Activated CD4-positive, alpha-beta memory T cell treated with anti-CD3 and anti-CD28 coated beads, Interleukin-2, amount 10 ng/mL, durations not matched to agents 7 days and 5 days (primary cell): ENCODE measurements at places on chromosomes 7 and 10. TPM values are rescaled to one million over a fixed set of nuclear protein-coding genes. Genes with fewer than 3 reads are reported as not detected.

- no peak for DNase-seq
These were observed 38.3 kb upstream of the PDCD4 start for GRCh38 chr10:110833234-110833940.

Gene SPDYE11
- total RNA-seq: not detected

GRCh38 chr10:120115959-120116358 lies 223.4 kb downstream of the SEC23IP start:
- no peak for DNase-seq

DNA sequence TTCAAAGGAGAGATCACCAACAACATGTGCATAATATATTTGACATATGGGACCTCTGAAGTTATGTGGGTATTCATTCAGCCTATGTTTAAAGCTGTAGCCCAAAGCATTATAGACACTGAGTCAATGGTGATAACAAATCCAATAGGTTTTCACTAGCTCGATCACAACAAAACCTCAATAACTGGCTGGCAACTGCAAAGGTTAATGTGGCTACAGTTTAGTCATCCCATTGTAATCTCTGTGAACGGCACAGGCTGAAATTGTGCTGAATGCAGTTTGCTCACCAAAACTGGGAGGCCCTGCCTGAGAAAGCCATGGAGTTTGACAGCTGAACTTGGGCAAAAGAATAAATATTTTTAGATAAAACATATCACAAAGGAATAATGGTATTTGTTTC lies 152.4 kb upstream of the ADO start:
- no peak for DNase-seq

GRCh38 chr7:17123020-17123419 lies 175.4 kb upstream of the AHR start:
- no peak for DNase-seq

DNA sequence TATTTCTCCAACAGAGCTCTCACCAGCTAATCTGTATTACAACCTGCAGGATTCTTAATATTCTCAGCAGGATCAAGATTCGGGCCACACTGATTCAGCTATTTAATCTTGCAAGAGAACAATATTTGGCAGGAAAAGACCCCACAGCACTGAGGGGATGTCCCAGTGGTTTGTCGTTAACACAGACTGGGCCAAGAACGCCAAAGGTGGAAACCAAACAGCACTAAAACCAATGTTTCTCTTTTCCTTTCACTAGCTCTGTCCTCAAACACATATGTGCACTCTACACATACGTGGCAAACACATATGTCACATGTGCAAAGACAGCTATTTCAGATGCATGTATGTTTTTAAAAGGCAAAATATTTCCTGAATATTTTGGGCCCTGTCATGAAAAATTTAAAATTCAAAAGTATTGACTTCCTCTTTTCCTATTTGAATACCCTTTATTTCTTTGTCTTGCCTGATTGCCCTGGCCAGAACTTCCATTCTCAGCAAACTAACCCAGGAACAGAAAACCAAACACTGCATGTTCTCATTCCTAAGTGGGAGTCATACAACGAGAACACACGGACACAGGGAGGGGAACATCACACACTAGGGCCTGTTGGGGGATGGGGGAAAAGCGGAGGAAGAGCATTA lies 51.7 kb upstream of the NEBL start:
- no peak for DNase-seq

Gene HPS6
- total RNA-seq: 25.7 TPM

GRCh38 chr7:105713488-105714465 lies 132.5 kb upstream of the EFCAB10 start:
- no peak for DNase-seq

- no peak for DNase-seq
These were observed 107.8 kb upstream of the PHYHIPL start for GRCh38 chr10:59068581-59069191.

DNA sequence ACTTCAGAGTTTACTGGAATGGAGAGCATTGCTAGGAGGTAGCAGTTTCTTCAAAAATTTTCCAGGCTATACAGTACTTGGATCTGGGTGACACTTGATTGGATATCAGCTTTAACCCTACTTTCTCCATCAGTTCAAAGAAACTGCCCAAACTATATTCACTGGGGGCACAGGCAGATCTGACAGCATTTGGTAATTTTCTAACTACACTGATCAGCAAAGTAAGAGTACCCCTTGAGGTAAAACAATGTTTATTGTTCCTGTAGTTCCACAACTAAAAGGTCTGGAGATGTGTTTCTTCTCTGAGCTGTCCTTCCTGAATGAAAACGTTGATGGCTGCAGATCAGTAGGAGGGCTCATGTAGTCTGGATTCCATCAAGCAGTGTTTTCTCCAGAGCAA lies 104.2 kb downstream of the CABCOCO1 start:
- DNase-seq: no peak

- DNase-seq: no peak
These were observed 697.6 kb downstream of the KCNMA1 start for GRCh38 chr10:76939933-76940468.

Gene PCGF5
- total RNA-seq: 45.9 TPM

DNA sequence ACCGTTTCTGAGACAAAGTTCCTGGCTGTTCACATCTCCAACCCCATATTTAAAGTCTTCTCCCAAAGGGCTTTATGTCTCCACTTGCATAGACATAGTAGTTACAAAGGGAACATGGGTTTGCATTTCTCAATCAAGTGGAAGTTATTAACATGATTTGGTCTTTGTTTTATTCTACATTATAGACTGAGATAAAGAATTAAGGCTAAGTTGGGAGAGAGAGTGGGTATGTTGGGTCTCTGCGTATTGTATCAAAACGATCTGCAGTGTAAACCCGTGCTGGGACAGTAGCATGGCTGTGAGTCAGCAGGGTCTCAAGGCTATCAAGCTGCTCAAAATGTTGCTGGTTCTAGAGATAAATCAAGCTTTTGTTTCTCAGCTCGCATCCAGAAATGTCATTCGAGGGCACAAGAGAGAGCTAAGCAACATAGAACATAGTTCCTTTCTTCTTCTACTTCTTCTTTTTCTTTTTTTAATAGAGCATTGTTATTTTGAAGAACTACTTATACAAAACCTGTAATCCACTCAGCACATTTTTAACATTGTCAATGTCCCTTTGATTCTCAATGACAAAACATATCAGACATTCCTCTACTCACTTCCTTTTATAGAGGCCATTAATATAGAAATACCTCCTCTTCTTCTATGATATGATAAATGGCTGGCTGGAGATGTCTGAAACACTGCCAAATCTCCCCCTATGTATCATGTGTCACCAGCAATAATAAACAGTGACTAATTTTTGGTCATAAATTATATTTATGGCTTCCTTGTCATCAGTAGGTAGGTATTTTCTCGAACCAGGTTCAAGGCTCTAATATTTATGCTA lies 34.5 kb upstream of the RHOBTB1 start:
- DNase-seq: no peak

Gene LSM5
- total RNA-seq: 69.4 TPM

- DNase-seq: no peak
These were observed 170.0 kb downstream of the PRKG1 start for GRCh38 chr10:51244309-51244708.

- DNase-seq: no peak
These were observed 73.5 kb upstream of the MKLN1 start for GRCh38 chr7:131254211-131254610.

DNA sequence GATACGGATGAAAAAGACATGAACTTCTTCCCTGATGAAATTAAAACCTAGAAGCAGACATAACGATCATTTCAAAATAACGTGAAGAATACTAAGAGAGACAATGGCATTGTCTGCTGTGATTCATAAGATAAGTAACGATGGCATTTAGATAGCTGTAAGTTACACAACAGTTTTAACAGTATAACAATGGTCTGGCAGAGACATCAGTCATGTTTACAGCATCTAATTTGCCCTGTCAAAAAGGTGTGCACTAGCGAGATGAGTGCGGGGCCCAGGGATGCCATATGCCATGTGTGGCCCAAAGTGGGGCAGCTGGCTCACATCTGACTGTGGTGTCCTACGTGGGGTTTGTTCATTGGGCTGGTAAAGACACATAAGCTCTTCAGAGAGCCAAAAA lies 55.7 kb upstream of the RHEB start:
- no peak for DNase-seq

GRCh38 chr10:131706476-131706875 lies 194.3 kb upstream of the PPP2R2D start:
- DNase-seq: no peak

Gene TRPV5
- not detected for total RNA-seq

- no peak for DNase-seq
These were observed 142.3 kb downstream of the VPS50 start for GRCh38 chr7:93374345-93374940.

DNA sequence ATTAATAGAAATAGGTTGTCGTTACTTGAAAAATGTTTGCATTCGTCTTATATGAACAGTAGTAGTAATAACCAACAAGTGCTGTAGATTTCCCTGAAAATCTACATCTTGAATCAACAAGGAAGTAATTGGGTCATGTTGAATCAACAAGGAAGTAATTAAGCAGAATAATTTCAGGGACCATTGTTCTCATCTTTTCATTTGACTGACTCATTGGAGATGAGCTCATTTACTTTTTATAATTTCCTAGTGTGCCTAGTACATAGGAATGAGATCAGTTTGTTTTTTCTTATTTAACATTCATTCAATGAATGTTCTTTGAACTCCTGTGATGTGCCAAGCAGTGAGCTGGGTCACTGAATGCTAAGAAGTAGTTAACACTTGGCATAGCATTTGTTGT lies 8.2 kb downstream of the CLDN12 start:
- no peak for DNase-seq

- DNase-seq: no peak
These were observed 138.8 kb downstream of the OAT start for GRCh38 chr10:124279882-124280281.

- DNase-seq: no peak
These were observed 1.0 kb downstream of the IGFBP3 start for GRCh38 chr7:45919993-45920459.

Gene CRYGN
- total RNA-seq: 0.35 TPM

Gene NPC1L1
- not detected for total RNA-seq

Gene PNLIP
- total RNA-seq: not detected

Gene NAT16
- total RNA-seq: not detected

Gene GCK
- not detected for total RNA-seq

DNA sequence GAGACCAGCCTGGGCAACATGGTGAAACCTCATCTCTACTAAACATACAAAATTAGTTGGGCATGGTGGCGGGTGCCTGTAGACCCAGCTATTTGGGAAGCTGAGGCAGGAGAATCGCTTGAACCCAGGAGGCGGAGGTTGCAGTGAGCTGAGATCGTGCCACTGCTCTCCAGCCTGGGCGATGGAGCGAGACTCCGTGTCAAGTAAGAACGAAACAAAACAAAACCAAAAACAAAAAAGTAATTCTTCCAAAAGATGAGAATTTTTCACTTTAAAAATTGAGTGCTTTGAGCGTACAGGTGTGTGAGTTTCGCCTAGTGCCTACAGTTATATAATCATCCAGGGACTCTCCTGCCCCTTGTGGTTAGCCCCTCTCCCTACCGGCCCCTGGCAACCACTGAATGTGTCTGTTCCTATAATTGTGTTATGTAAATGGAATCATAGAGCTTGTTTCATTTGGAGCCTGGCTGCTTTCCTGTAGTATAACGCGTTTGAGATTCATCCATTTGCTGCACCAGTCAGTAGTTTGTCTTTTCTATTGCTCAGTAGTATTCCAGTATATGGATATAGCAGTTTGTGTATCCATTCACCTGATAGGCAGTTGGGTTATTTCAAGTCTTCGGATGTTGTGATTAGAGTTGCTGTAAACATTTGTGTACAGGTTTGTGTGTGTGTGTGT lies 80.0 kb downstream of the RBM33 start:
- no peak for DNase-seq

DNA sequence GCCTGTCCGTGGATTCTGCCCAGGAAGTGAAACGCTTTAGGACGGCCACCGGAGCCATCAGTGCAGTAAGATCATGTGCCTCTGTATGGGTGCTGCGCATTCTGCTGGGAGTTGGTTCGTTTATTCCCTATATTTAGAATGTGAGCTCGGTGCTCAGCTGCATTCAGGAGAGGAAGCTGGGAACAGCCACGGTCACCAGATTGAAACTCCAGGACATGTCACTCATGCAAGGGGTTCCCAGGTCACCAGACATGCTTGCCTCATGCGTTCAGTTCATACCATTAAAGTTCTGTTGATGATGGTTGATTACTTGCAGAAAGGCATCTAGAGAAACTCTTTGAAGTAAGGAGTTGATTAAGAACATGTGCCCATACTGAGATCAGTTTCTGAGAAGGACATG lies 78.1 kb downstream of the TRRAP start:
- DNase-seq: no peak

DNA sequence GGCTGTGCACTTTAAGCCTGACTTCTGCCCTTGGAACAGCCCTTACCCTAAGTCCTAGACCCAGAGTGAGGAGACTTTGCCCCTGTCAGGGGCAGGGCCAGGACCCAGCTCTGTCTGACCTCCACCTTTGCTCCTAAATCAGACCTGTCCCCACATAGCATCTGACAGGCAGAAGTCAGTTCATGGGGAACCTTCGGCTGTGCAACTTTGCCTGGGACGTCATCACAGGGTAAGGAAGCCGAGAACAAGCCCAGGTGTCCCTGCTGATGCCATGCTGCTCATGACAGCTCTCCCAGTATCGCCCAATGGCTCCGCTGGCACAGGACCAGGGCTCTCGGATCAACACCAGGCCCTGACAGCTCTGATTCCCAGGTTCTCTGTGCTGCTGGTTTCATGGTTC lies 55.4 kb downstream of the TNS3 start:
- DNase-seq: no peak

Gene KCNIP2
- 2.5 TPM for total RNA-seq

Gene CNTNAP2
- total RNA-seq: not detected

DNA sequence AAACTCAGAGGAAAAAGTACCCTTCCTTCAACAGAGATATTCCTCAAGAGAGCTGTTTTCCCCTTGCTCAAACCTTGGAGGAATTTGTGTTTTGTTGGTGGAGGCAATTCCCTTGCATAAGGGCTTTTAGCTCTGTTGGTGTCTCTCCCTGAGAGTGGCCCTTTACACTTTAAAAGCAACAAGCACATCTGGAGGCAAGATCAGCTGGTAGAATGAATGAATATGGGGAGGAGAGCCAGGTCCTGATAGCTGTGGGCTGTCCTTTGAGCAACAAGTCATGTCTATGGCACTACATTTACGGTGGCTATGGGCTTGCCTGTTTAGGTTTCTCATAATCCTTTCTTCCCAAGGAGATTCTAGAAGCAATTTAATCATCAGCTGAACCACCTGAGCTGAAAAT lies 384.0 kb downstream of the SORCS3 start:
- DNase-seq: no peak

Gene TMEM196
- total RNA-seq: not detected

Gene LRRC4
- not detected for total RNA-seq

GRCh38 chr10:30791197-30791611 lies 161.7 kb upstream of the LYZL2 start:
- no peak for DNase-seq

GRCh38 chr10:42551582-42552187 lies 86.7 kb downstream of the ZNF33B start:
- DNase-seq: no peak

GRCh38 chr7:73966062-73966940 lies 61.7 kb upstream of the ELN start:
- DNase-seq: no peak

Gene MAGI2
- 0.13 TPM for total RNA-seq

- no peak for DNase-seq
These were observed 35.4 kb downstream of the CPED1 start for GRCh38 chr7:121023683-121024511.
